ENCODE measurements at places on chromosomes 2 and 18. TPM values are rescaled to one million over a fixed set of nuclear protein-coding genes. Genes with fewer than 3 reads are reported as not detected.

- H3K4me3 ChIP-seq, result no peak overlapping the region
- H3K4me1 ChIP-seq, result no peaks in the 10 kb centered on the region
- H3K36me3 ChIP-seq, result no peaks in the 10 kb centered on the region
- no peak overlapping the region for H3K27ac ChIP-seq
- no peak for DNase-seq
- H3K27me3 ChIP-seq, result no peaks in the 10 kb centered on the region
Observed at GRCh38 chr2:54306556-54306955, 50.5 kb upstream of the TSPYL6 start.

DNA sequence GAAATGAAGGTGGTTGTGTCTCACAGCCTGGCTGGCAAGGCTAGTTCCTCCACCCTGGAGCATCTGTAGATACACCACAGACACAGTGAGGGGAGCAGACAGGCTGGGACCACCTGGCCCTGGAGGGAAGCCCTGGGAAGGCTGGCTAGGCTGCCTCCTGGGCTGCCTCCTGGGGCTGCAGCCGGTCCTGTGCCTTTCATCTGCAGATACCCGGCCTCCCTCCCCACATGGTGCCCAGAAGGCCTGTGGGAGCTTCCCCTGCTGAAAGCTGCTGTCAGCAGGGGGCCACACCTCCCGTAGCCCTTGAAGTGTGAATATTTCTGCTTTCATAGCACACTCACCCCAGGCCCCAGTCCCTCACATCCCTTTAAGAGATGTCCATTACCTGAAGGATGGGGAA, 37.6 kb downstream of the SDC1 start:
- H3K36me3 ChIP-seq, result no peaks in the 10 kb centered on the region
- H3K4me3 ChIP-seq, result no peak overlapping the region
- no peaks in the 10 kb centered on the region for H3K4me1 ChIP-seq

DNA sequence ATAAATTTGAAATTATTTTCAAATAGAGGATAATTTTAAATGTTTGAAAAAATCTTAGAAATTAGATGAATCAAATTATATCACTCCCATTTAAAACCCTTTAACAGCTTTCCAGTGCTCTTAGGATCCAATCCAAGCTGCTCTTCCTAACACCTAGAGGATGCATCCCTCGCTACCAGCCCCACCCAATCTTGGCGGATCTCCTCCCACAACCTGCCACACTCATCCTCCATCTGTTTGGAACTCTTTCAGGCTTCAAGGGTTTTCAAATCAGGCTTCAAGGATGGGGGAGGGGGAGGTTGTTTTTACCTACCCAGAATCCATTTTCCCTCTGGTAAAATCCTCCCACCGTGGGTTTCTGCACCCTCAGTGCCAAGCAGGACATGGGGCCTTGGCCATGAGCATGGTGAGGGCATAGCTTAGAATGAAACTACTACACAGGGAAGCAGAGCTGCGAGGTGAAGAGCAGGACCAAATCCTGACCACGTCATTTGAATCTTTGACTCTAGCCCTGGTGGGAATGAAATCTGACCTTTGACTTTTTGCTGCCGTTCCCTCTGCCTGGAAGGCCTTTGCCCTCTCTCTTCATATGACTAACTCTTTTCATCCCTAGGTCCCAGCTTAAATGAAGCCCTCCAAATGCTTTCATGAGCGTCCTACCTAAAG, 113.0 kb upstream of the MAPRE2 start:
- peaks cover 4% of the 10 kb centered on the region for H3K27me3 ChIP-seq
- no peak overlapping the region for H3K4me3 ChIP-seq
- no peaks in the 10 kb centered on the region for H3K36me3 ChIP-seq

GRCh38 chr2:27715318-27716210, 51.9 kb downstream of the SLC4A1AP start:
- no peak overlapping the region for H3K27ac ChIP-seq
- H3K27me3 ChIP-seq, result peaks cover 9% of the 10 kb centered on the region
- peak overlapping the region; percentile 43 for H3K4me3 ChIP-seq
- peaks cover 47% of the 10 kb centered on the region for H3K4me1 ChIP-seq
- DNase-seq, result peak; percentile 50

DNA sequence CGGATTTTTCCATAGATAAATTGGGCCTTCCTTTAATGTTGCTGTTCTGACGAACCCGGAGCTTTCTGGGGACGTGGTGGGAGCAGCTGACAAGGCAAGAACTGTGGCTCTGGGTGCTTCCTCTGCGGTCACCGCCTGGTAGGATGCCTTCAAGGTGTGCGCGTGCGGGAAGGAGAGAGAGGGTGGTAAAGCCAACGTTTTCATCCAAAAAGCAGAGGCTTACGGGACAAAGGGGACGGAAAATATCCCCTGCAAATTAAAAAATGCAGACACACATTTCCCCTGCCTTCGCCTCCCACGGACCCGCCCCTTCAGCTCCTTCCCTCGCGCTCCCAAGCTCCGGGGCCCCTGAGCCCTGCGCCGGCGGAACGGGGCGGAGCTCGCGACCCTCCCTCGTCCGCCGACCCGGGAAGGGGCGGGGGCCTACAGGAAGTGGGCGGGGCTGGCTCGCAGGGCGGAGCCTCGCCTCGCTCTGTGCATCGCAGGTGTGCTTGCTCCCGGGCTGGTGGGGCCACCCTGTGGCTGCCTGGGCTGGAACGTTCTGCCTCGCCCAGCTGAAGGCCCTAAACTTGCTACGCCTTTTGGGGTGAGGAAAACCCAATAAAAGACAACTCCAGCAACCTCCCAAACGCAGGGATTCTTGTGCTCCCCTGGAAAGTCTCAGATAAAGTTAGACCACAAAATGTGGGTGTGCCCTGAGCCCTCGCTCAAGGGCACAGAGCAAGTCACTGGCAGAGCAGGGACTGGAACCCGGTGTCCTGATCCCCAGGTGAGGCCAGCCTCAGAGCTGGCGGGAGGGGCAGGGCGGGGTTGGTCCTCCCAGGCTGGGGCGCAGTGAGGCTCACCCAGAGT, 25.4 kb upstream of the SLC66A3 start:
- peaks cover 16% of the 10 kb centered on the region for H3K27me3 ChIP-seq
- peak overlapping the region; percentile 62 for H3K4me3 ChIP-seq
- H3K4me1 ChIP-seq, result peaks cover 33% of the 10 kb centered on the region
- no peak overlapping the region for H3K27ac ChIP-seq
- H3K36me3 ChIP-seq, result no peaks in the 10 kb centered on the region

DNA sequence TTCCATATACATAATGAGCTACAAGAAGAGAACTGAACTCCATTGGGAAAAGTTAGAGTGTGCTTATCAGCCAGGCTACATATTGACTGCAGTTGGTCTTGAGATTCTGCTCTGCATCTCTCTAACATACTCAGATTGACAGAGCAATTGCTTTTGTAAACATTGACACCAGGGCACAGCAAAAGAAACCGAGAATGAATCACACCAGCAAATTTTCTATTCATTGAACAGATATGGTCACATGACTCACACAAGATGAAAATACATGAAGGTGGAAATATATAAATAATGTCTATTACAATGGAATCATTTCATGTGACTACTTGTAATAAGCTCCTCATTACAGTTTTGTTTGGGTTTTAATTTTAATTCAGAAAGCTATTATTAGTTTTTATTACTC, 691.9 kb upstream of the TMEFF2 start:
- DNase-seq, result no peak
- H3K27ac ChIP-seq, result no peak overlapping the region
- H3K27me3 ChIP-seq, result no peaks in the 10 kb centered on the region
- no peaks in the 10 kb centered on the region for H3K36me3 ChIP-seq

DNA sequence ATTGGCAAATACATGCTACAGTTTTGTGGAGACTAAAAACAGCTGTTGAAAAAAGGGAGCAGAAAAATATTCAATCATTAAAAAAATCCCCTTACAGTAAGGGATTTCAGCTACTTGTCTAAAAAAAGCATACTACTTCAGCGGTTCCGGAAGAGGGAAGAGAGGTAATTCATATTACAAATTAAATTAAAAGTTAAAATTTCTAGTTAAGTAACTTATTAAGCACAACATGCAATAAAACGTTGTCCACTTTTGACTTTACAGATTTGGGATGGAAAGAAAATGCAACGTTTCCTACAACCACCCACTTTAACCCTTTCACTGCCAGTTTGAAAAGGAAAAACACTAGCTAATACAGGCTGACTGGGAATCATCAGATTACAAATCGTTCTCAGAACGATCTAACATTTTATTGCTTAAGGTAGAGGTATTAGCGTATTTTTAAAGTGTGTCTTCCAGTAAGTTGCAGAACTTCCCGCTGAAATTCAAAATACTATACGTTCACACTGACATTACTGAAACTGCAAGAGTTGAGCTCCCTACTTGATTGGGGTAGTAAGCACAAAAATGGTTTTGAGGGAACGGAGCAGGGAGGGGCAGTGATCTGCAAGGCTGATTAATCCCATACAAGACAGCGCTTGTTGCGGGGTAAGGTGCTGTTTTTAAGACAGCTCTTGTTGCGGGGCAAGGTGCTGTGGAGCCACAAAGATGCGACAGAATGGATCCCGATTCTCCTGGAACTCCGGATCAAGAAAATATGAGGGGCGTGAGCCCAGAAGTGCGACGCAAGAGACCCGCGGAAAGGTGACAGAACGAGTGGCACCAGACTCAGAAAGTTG, 743 bp downstream of the HADHA start:
- peak overlapping the region; percentile 100 for H3K4me3 ChIP-seq
- H3K36me3 ChIP-seq, result peaks cover 14% of the 10 kb centered on the region
- no peaks in the 10 kb centered on the region for H3K27me3 ChIP-seq
- DNase-seq, result no peak

DNA sequence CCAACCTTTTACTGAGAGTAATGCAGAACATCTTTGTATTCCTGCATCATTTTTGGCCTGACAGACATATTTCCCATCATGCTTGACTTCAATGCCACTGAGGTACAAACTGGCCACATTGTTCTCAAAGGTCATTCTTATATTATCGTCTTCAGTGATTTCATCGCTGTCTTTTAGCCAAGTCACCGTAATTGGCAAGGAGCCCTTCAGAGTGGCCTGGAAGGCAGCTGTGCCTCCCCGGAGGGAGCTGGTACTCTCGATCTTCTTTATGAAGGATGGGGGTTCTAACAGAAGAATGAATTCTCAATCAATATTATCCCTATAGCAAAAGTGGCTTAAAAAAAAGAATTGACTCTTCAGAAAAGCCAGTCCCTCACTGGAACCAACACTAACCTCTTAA, 75.9 kb downstream of the TTN start:
- DNase-seq, result no peak
- H3K27ac ChIP-seq, result no peak overlapping the region
- no peak overlapping the region for H3K4me3 ChIP-seq
- H3K4me1 ChIP-seq, result no peaks in the 10 kb centered on the region

GRCh38 chr18:25253136-25253535, 98.8 kb downstream of the ZNF521 start:
- no peaks in the 10 kb centered on the region for H3K27me3 ChIP-seq
- no peak overlapping the region for H3K27ac ChIP-seq
- no peak overlapping the region for H3K4me3 ChIP-seq
- H3K36me3 ChIP-seq, result no peaks in the 10 kb centered on the region
- H3K4me1 ChIP-seq, result no peaks in the 10 kb centered on the region

GRCh38 chr2:23209059-23209458, 175.9 kb upstream of the KLHL29 start:
- no peak overlapping the region for H3K4me3 ChIP-seq
- no peaks in the 10 kb centered on the region for H3K27me3 ChIP-seq
- no peaks in the 10 kb centered on the region for H3K36me3 ChIP-seq
- H3K27ac ChIP-seq, result no peak overlapping the region
- no peaks in the 10 kb centered on the region for H3K4me1 ChIP-seq

SERPINB7 gene
- total RNA-seq, result not detected

GPR39 gene
- total RNA-seq, result not detected

ZSWIM2 gene
- total RNA-seq, result not detected

CNTNAP5 gene
- not detected for total RNA-seq

HOXD13 gene
- not detected for total RNA-seq

BUB1 gene
- total RNA-seq, result 120 TPM

CXCR1 gene
- 2.7 TPM for total RNA-seq

MRPS5 gene
- total RNA-seq, result 66.3 TPM

RAB31 gene
- 4.9 TPM for total RNA-seq
